Inflammatory macrophage (primary cell): ENCODE measurements at places on chromosomes 7 and 10.

- no peak for DNase-seq
Measured at GRCh38 chr10:43078175-43078985, 1.5 kb downstream of the RET start.

- DNase-seq, result no peak
Measured at GRCh38 chr10:113801569-113801968, 50.1 kb downstream of the PLEKHS1 start.

DNA sequence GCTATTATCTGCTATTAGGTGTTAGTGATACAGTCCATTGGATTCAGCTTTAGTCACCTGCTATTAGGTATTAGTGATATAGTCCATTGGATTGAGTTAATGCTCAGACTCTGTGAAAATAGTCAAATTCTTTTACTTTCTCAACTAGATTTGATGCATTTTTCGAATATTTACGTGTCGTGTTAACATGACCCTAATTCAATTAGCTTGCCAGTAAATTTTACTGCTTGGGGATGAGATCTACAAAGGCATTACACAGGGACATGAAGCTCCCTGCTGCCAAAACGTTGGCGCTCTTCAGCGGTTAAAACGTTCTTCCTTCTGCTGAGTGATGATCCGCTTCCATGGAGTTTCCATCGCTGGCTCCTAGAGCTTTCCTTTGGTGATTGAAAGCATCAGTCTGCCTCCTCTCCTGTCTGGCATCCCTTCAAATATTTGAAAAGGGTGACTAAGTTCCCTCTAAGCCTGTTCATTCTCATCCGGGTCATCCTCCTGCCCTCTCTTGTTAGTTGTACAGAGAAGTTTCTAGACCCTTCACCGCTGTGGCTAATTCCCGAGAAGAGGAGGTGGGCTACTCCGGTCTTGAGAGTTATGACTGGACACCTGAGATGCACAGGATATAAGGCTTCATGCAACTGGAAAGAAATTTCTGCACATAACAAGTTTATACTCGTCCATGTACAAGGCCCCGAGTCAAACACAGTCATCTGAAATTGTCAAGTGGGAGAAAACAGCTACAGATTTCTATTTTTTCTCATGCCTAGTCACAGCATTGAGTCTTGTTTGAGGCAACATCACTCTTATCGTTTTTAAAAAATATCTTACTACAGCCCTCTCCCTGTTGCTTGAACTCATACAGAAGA, 254.0 kb downstream of the KLF6 start:
- no peak for DNase-seq

DNA sequence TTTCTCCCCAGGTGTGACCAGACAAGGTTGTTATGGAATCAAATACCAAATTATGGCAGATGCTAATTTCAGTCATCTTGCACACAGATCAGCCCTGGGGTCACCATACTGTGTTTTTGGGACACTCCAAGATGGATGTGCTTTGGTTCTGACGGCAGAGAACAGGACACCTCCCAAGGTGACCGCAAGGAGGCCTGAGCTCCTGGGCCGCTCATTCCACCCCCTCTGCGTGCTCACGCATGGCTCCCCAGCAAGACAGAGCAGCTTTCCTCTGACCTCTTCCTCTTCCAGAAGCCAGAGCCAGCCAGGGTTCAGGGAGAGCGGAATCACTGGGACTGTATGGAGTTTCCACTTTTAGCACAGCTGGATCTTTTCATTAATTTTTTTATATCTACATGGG, 402.8 kb downstream of the DNAJB6 start:
- no peak for DNase-seq

- DNase-seq, result no peak
Measured at GRCh38 chr10:52455098-52455497, 141.0 kb downstream of the DKK1 start.

DNA sequence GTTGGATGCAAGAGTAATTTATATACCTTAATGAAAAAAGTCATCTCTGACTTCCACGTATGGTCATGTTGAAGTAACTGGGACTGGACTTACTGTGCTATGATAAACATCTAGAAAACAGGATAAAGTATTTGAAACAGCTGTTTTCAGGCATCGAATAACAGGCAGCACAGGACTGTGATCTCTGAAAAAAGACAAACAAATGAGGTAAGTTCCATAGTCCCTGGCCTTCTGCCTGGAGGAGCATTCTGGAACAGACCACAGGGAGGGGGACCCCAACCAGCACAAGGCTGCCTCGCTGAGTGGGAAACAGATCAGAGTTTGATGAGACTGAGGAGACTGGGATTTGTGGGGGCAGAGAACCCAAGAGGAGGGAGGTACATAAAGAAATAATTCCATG, 89.1 kb upstream of the HABP2 start:
- DNase-seq, result no peak

DNA sequence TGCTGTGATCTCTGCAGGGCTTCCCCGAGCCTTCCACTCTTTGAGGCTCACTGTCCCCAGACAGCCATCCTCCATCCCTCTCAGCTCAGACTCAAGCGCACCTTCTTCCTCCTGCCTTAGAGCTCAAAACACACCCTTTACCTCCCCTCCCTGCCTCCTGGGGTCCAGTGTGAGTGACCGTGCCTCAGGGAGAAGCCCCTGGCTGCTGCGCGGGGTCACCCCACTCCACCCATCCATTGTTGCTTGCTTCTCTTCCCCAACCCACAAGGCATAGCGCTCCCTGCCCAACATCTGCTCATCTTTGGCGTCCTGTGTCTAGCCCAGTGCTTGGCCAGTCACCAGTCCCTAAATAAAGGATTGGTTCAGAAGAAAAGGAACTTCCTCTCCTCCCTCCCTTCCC, 170.3 kb downstream of the TCERG1L start:
- DNase-seq, result no peak

DNA sequence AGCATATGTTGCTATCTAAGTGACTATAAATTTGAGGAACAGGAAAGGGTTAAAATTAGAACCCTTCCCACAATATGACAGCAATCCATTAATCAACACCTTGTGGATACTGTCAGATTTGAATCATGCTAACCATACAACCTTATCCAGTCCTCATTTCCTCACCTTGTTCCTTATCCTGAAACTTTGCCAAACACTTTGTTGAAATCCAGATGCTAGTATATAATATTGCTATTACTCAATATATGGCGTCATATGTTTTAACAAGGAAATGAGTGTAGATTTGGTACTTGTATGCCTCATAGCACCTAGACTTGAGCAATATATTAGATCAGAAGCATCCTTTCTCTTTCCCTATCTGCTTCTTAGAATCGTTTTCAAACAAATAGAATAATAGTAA, 66.3 kb upstream of the SLC25A13 start:
- DNase-seq, result no peak

- DNase-seq, result no peak
Measured at GRCh38 chr7:41732436-41732785, 29.5 kb upstream of the INHBA start.

GRCh38 chr10:34996843-34997242, 93.3 kb downstream of the CUL2 start:
- peak; percentile 95 for DNase-seq

GRCh38 chr10:29784175-29784773, 149.5 kb upstream of the SVIL start:
- DNase-seq, result peak; percentile 77

DNA sequence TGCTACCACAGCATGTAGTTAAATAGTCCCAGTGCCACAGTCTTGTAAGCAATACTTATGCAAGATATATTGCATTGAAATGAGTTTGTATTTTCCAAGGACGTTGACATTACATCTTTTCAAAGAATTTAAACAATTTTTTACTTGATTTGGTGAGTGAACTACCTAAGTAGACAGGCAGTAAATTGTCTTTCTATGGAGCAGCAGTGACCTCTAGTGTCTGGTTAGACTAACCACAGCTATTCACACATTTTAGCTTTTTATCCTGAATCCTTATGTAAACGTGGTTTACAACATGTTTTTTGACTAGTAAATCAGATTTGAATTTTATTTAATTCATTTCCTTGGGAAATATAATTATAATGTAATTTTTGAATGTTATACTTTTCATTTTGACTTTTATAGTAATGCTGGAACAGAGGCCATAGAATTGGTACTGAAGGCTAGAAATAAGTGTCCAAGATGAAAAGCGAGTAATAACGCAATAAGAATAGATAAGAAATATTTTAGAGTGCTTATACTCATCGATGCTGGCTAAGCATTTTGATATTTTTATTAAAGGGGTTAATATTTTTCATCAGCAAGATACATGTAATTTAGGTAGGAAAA, 5.6 kb downstream of the LRRTM3 start:
- DNase-seq, result peak; percentile 32

- DNase-seq, result no peak
Measured at GRCh38 chr7:9962742-9963141, 1010.9 kb upstream of the PHF14 start.

GRCh38 chr10:7354330-7355047, 56.3 kb downstream of the SFMBT2 start:
- no peak for DNase-seq

- DNase-seq, result no peak
Measured at GRCh38 chr10:52099026-52099600, 215.0 kb upstream of the DKK1 start.
